CD14-positive monocyte (primary cell): ENCODE measurements at places on chromosomes 2 and 18. TPM values are rescaled to one million over a fixed set of nuclear protein-coding genes. Genes with fewer than 3 reads are reported as not detected.
A peak's percentile ranks its signal among the peaks of the same experiment; 100 is the strongest.

GRCh38 chr2:128921751-128922150 is 603.1 kb upstream of the HS6ST1 start:
- no peaks in the 10 kb centered on the region for H3K36me3 ChIP-seq
- H3K27ac ChIP-seq: no peak overlapping the region
- DNase-seq: no peak
- H3K4me3 ChIP-seq: no peak overlapping the region
- H3K4me1 ChIP-seq: no peaks in the 10 kb centered on the region

GRCh38 chr18:58520969-58521368 is 107.9 kb downstream of the ALPK2 start:
- no peak overlapping the region for H3K4me3 ChIP-seq
- no peaks in the 10 kb centered on the region for H3K4me1 ChIP-seq
- DNase-seq: peak; percentile 81
- no peaks in the 10 kb centered on the region for H3K27me3 ChIP-seq
- H3K27ac ChIP-seq: no peak overlapping the region
- H3K36me3 ChIP-seq: no peaks in the 10 kb centered on the region

CDH19 gene
- not detected for polyA plus RNA-seq

ATP8B1 gene
- polyA plus RNA-seq: 0.11 TPM
